CD4-positive, alpha-beta T cell (primary cell): ENCODE measurements at places on chromosomes 5 and 9. TPM values are rescaled to one million over a fixed set of nuclear protein-coding genes. Genes with fewer than 3 reads are reported as not detected.

DNA sequence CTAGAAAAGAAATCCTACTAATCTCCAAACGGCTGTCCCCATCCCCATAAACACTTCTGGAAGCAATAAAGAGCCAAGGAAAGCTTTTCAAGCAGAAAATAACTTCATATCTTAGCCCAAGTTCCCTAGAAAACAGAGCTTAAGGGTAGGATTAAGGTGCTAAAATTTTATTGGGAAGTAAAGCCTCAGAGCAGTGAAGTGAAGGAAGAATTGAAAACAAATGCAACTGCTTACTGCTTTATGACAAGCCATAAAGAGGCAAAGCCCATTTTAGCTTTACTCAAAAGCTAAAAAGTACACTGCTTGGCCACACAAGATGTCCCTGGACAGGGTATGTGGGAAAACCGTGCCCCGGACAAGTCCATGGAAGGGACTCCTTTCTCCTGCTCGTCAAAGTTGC is 59.7 kb downstream of the APTX start:
- no peak for DNase-seq

Gene FAM170A
- total RNA-seq = not detected

- no peak for DNase-seq
Observed at GRCh38 chr9:123044586-123044985, 11.1 kb downstream of the GPR21 start.

Gene HCN1
- total RNA-seq = not detected

DNA sequence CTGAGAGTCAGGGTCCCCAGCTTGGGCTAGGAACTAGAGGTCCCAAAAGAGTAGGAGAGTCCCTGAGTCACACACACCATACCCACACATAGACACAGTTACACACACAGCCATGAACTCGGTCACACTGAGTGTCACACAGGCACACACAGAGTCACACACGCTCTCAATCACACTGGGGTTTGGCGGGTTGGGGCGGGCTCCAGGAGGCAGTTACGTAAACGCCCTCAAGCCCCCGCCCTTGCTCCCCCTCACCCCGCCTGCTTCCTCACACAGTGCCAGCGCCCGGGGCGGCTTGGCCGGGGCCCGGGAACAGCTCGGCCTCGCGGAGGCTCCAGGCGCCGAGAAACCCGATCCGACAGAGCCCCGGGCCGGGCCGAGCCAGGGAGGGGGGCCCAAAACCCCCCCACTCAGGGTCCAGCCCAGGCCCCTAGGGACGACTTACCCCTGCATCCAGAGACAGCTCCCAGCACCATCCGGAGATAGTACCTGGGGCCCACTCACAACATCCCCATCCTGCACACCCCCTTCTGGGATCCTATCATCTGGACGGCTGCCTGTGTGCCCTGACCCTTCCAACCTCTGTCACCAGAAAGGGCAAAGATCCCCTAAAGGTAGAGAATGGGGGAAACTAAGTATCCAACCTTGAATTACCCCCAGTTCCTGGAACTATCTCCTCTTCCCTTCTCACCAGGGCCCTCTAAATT is 3.5 kb upstream of the CNTFR start:
- DNase-seq = no peak

DNA sequence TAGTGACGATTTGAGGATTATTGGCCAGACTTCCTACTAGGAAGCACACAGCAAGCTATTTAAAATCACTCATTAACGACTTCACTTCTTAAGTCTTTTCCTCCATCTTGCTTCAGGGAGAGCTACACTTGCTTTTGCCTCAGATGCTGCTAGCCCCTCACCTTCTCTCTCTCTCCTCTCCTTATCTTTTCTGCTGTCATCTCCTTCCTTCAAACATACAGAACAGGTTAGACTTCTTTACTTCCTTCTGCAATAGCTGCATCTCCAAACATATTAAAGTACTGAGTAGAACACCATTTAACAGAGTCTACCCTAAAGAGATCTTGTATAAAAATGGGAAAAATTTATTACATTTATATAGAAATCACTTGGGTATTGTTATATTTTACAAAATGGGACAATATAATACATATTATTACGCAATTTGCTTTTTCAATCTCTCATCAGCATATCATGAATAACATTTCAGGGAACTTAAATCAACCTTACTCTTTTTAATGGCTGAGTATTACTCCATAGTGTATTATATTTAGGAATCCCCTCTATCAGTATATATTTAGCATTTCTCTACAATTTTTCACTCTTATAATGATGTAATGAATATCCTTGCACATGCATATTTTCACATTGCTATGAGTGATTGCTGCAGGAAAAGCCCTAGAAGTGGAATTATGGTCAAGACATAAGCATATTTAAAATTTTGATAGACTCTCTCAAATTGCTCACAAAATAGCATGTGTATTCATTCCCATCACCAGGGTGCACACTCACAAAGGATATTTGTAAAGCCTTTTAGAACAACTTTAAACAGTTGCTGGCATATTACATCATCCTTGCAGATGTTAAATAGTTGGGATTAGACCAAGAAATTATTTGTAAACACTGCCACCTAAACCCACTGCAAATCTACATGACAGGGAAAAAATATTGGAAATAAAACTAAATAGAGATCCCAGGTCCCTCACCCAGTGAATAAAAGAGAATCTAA is 164.5 kb upstream of the NFIB start:
- no peak for DNase-seq

GRCh38 chr9:79741381-79741780 is 169.6 kb downstream of the TLE4 start:
- DNase-seq = no peak

Gene ACER2
- 1.2 TPM for total RNA-seq

Gene CBY3
- total RNA-seq = 0.36 TPM

Gene SPINK6
- total RNA-seq = not detected

Gene FOXI1
- not detected for total RNA-seq

- DNase-seq = no peak
Observed at GRCh38 chr9:116726602-116727001, 39.5 kb downstream of the TRIM32 start.

Gene SLC46A2
- total RNA-seq = not detected

Gene PDE6A
- not detected for total RNA-seq
